ENCODE measurements at places on chromosomes 3 and 15.

DNA sequence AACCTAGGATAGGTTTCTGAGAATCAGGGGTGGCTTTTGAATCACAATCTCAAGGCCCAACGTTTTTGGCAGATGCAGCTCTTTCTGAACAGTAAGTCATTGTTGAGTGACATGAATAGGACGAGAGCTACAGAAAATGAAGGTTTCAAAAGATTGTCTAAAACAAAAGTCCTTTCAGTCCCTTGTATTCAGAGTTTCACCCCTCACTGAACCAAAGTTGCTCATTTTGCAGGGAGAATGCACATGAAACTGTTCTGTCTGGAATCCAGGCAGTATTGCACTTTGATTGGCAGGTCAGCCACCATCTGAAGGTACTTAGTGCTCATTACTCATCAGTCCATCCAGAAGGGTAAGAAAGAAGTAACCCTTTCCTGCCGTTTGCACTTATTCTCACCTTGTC is 24.1 kb upstream of the RASGRP1 start:
- no peak for DNase-seq

- no peak for DNase-seq
Measured at GRCh38 chr15:31359702-31360111, 33.1 kb downstream of the KLF13 start.

- DNase-seq, result no peak
Measured at GRCh38 chr3:124283652-124284023, 291.7 kb upstream of the ROPN1 start.

DNA sequence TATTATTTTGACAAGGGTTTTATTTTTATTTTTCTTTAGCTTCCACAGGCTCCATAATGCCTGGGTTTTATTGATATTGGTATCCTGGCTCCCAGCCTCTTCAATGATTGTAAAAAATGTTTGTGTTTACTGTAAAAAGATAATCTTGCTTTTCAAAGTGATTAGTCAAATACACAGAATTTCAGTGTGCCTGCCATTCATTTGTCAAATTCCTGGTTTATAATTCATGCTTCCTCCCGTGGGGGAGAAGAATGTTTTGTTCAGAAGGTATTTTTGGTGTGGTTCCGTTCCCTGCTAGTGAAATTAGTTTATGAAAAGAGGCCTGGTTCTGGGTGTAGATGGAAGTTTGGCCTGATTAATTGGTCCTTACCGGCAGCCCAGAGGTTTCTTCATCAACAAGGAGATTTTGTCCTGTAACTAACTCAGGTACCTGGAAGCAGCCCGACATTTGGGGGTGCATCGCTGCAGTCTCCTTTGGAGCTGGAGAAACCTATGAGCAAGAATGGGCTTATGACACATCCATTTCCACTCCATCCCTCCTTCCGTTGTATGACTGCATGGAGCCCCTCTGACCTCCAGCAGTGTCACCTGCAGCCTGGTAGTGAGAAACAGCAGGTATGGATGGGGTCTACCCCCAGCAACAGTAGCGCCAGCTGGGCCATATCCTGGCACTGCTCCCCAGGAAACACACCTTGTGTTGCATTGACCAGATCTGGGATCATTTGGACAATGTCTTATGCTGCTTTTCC is 101.5 kb downstream of the PGPEP1L start:
- DNase-seq, result peak; percentile 58

DNA sequence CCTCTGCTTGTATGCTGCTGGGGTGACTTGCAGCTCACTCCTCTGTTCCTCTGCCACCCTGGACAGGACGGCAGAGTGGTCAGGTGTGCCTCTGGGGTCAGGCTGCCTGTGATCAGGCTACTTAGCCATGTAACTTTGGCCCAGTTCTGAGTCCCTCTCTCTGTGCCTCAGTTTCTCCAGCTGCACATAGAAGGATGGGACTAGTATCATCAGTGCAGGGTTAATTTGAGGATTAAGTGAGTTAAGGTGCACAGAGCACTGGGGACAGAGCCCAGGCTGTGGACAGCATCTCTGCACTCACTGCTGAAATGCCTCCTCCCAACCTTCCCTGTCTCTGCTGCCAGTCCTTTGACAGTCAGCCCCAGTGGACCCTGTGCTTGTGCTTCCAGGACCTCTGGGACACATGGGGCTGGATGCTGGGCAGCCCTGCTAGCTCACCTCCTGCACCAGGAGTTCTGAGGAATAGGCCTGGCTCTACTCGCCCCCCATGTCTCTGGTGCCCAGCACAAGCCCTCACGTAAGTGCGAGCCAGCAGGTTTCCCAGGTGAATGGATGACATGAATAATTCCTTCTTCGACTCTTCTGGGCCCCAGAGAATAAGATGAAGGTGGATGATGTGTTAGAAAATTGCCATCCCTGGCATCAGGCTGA is 19.3 kb upstream of the PRR23E start:
- DNase-seq, result no peak

DNA sequence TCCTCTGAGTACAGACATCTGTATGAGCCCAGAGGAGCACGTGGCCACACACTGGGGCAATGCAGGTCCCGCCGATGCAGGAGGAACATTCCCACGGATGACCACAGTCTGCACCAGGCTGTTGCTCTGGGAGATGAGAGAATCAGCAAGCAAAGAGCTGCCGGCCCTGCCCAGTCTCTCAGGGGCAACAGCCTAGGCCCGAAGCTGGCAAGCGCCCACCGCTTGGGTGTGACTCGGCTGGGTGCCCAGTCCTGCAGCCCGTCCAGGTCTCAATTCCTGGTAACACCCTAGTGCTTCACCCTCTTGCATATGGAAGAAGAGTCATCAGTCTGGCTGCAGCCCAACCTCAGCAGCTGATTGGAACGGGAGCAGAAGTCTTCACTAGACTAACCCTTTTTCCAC is 153.7 kb upstream of the HES1 start:
- DNase-seq, result no peak

Measured in SW 1271 (cell line).